ENCODE measurements at places on chromosomes 6 and 20.

- no peak for DNase-seq
Observed at GRCh38 chr6:90123831-90124230, 172.8 kb downstream of the BACH2 start.

GRCh38 chr6:17725083-17725482 lies 18.4 kb upstream of the NUP153 start:
- no peak for DNase-seq

DNA sequence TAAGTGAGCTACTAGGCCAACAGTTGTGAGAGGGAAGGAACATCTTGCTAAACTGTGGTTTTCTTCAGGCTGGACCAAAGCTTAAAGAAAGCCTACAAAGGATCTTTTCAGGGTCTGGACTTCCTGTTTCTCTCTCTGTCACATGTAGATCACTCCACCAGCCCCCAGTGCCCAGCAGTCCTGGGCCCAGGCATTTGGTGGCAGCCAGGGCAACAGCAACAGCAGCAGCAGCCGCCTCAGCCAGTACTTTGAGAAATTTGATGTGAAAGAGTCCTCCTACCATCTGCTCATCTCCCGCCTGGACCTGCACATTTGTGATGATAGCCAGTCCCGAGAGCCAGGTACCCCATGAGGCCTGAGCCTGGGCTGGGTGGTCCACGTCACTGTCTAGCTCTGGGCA lies 44.1 kb downstream of the BLTP3A start:
- no peak for DNase-seq

DNA sequence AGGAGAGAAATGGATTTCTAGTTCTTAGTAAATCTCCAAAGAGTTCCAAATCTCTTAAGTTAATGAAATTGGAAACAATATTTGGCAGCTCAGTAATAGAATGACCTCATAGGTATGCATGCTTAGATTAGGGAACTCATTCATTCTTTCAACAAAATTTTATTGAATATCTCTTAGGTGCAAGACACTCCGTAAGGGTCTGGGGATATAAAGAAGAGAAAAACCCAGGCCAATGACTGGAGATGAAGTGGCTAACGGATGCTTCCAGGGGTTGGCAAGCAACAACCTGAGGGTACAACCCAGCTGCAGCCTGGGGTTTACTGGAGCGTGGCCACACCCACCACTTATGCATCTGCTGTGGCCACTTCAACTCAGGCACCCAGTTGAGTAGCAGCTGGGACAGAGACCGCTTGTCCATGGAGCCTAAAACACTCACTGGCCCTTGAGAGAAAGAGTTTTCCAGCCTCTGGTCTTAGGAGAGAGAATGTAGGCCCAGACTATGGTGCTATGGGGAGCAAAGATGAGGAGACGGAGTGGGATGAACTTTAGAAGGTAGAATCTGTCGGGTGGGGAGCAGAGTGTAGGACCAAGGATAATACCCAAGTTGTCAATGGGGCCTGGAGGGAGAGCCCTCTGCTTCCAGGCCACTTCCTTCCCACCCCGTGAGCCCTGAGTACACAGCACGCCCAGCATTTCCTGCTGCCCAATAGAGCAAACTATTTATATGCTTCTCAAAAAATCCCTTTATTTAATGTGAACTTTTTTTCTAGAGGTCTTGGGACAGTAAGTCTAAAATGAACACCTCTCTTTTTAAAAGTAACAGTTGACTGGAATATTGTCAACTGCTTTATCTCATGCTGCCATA lies 46.8 kb upstream of the PXDC1 start:
- no peak for DNase-seq

DNA sequence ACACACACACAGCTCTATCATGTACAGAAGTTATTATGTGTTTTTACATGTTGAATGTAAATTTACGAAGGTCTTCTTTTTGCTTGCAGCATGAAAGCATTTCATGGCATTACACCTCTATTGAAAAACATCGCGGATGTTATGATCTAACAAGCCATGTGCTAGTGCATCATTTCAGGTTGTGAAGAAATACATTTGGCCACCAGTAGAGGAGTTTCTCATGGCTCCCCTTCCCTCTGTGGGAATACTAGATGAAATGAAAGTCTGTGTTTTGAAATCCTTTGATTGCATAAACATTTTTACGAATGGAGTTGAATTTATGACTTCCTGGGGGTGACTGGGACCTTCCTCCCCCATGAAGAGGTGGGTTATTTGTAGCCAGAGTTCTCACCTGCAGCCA lies 17.7 kb downstream of the MAS1 start:
- DNase-seq = no peak
